ENCODE measurements at places on chromosomes 1 and 21.

DNA sequence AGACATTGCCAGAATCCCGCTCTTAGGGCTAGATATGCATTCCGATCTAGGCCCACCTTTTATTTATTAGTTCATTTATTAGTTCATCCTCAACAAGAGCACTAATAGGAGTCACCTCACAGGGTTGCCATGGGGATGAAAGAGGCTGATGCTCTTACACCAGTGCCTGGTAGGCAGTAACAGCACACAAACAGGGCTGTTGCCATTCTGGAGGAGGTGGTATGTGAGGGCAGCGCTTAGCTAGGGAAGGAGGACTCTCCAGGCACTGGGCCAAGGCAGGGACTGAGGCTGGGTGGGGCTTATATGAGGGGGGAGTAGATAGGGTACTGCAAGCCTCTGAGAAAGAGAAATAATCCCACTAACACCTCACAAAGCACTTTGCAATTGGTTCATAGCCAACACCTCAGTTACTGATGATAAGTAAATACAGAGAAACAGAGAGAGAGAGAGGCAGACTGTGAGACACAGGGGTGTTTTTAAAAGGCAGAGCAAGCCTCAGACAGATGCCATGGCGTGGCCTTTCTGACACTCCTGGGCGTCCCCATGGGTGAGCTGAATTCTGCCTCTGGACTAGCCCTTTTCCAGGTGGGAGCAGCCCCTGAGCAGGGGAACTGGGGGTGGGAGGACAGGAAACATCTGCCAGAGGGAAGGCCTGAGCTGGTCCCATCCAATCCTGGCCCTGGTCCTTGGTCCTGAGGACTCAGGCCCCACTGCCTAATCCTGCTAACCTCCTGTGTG is 5.9 kb downstream of the FCGR2A start:
- DNase-seq = no peak

DNA sequence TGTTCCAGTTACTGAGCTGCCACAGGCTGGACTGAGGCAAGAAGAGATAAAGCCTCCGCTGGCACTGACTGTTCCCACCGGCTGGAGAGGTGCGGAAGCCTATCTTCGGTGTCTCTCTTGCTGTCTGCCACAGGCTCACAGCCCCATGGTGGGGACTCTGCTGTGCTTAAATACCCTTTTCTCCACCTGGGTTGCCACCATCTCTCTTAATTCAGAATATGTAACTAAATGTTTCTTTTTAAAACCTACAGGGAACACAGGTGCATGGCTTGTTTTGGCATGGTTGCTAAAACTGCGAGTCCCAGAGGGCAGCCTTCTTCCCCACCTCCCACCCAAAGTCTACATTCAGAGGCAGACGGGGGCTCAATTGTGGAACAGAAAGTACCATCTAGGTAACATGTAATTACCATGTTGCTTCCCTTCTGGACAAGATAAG is 8.1 kb upstream of the LBR start:
- no peak for DNase-seq

- no peak for DNase-seq
Observed at GRCh38 chr1:42700006-42700405, 17.8 kb downstream of the YBX1 start.

GRCh38 chr1:28516518-28516956 is 10.7 kb downstream of the RCC1 start:
- no peak for DNase-seq

DNA sequence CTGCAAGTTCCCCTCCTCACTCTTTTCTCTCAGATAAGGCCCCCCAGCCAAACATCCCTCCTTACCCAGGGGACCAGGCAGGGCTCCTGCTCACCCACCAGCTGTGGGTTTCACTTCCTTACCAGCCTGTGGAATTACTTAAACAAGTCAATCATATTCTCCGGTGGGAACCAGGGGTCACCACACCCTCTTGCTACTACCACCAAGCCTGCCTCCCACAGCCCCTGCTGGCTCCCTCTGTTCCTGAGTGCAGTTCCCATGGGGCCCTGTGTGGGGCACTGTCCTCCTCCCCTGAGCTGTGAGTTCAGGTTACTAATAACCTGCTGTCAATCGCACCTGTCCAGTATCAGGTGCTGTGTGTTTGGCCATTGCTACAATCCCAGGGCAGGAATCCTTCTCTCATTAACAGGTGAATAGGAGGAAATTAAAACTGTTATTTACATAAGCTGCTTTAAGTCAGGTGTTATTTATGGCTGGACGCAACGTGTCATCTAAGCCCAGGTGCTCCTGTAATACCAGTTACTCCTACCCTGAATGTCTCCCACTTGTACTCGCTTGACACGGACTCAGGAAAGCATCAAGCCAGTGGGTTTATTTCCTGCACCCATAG is 53.1 kb upstream of the LBR start:
- no peak for DNase-seq

GRCh38 chr1:9235560-9235959 is 986 bp downstream of the H6PD start:
- no peak for DNase-seq

GRCh38 chr1:103561643-103562395 is 9.6 kb upstream of the AMY2B start:
- no peak for DNase-seq

GRCh38 chr1:56375326-56375804 is 204.0 kb downstream of the PLPP3 start:
- no peak for DNase-seq

GRCh38 chr1:203173566-203173965 is 2.1 kb downstream of the MYBPH start:
- no peak for DNase-seq

DNA sequence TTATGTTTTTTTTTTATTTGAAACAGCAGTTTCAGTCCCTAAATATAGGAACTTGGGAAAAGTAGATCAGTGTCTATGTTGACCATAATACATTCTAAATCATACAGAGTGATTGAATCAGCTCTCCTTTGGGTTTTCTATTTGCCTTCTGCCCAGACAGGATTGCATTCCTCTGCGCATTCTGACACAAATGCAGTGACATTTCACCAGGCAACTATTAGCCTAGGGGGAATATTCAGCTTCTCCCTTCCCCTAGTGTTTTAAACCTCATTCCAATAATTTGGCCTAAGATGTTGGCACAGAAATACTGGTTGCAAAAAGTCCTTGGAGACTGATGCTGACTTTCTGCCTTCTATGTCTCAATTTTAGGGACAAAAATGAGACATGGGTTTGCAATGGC is 172.8 kb downstream of the PTGER3 start:
- no peak for DNase-seq

GRCh38 chr1:234610061-234610665 is at the start of gene IRF2BP2:
Gene IRF2BP2, minus strand, starts transcription at chr1:234610178. Its CDS starts 684 bp downstream, at chr1:234609494.
- DNase-seq = peak; percentile 41

DNA sequence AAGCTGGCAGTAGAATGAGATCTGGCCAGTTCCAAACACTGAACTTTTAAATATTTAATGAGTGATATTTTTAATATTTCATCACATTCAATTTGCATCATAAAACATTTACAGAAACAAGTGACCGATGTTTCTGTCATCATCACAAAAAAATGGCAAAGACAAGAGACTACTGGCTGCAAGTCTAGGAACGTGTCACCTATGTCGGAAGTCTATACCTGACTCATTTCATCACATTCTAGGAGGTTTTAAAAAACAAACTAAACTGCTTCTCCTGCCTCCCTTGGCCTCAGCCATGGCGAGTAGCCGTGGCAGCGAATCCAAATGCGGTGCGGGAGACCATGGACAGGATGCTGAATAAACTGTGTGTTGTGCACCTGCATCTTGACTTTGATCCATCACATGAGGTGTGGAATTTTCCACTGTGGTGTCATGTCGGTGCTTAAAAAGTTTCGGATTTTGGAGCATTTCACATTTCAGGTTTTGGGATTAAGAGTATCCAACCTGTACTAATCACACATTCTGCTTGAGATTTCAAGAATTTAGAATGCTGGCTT is 43.1 kb downstream of the CLSTN1 start:
- no peak for DNase-seq

- no peak for DNase-seq
Observed at GRCh38 chr1:117985239-117985638, 55.7 kb downstream of the WDR3 start.

DNA sequence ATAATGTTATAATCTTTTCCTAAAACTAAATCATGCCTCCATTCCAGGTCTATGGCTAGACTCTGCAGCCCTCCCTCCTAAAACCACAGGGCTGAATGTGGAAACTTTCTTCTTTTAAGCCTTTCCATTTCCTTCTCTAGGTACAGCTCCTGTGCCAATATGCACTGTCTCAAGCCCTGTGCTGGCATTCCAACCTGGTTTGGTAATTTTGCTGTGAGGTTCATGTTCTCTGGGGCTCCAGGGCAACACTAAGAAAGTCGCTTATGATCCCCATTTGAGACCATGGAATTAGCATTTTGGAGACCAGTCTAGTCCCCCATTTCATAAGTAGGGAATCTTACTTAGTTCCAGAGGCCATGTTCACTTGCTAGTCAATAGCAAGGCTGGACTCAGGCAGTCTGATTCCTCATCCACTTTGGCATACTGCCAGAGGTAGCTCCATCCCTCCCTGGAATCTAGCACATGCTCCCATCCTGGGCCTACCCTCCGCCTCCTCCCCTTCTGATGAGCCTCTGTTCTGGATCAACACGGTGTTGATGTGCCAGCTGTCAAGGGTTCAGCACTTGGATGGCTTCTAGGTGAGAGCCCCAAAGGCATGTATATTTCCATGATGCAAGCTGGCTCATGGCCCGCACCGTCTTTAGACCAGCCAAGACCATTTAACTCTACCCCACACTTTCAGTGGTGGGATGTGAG is 36.5 kb downstream of the ZMYND12 start:
- DNase-seq = no peak

- peak; percentile 42 for DNase-seq
Observed at GRCh38 chr1:108692724-108693655, 880 bp downstream of the PRPF38B start.

- no peak for DNase-seq
Observed at GRCh38 chr1:97277891-97278654, 556.5 kb downstream of the PTBP2 start.

DNA sequence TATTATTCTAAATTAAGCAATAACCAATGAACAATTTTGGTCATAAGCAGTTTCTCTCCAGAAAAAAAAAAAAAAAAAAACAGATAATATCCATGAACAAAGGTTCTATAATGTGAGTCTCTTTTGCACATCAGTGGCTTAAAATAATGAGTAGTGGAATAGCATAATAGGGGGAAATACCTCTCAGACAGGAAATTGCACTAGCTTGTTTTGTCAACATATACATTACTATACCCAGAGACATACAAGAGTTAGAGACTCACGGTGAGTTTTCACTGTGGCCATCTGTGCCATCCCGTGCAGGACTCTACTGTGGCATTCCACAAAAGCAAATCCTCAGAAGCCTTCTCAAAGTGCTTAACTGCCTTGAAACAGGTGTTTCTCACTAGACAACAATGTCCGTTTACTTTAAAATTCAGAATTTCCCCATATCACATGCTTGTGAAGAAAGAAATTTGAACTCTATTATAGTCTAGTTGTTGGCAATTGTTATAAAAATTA is 697.9 kb downstream of the USP25 start:
- no peak for DNase-seq

GRCh38 chr1:117569856-117570255 is 36.0 kb upstream of the TENT5C start:
- DNase-seq = no peak

DNA sequence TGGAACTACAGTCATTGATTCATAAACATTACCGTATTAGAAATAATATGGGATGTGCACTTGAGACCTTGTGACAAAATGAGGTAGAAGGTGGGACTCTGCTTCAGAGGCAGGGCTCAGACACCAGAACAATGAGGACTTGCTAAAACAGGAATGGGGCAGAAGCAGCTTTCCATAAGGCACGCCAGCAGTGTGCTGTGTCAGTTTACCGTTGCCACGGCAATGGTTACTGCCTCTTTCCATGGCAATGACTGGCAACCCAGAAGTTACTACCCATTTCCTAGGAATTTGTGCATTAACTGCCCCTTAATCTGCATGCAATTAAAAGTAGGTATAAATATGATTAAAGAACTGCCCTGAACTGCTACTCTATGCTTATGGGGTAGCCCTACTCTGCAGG is 169.0 kb downstream of the CHRM3 start:
- DNase-seq = no peak

GRCh38 chr1:205575294-205575885 is 56.4 kb downstream of the ELK4 start:
- no peak for DNase-seq

- DNase-seq = no peak
Observed at GRCh38 chr1:89464008-89464407, 60.6 kb upstream of the LRRC8B start.

GRCh38 chr1:242828199-242828598 is 303.7 kb upstream of the PLD5 start:
- DNase-seq = no peak

DNA sequence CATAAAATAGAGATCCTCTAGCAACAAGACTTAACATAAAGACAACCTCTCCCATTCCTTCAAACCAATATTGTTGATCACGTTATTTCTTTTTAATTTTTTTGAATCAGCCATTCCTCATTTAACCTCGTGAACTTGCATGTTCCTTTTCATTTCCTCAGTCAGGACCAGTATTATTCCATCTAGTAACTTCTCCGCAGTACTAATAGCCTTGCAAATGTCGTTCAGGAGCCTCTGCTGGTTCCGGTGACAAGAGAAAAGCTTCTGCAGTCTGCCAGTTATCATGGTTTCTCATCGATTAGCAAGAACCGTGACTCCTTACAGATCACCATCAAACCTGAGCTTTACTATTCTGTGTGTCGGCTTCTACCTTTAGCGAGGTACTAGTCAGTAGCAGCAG is 3.0 kb downstream of the APP start:
- DNase-seq = no peak

- no peak for DNase-seq
Observed at GRCh38 chr1:10635992-10636391, 160.5 kb downstream of the CASZ1 start.

GRCh38 chr1:95451054-95451453 is 217.0 kb downstream of the RWDD3 start:
- DNase-seq = no peak

DNA sequence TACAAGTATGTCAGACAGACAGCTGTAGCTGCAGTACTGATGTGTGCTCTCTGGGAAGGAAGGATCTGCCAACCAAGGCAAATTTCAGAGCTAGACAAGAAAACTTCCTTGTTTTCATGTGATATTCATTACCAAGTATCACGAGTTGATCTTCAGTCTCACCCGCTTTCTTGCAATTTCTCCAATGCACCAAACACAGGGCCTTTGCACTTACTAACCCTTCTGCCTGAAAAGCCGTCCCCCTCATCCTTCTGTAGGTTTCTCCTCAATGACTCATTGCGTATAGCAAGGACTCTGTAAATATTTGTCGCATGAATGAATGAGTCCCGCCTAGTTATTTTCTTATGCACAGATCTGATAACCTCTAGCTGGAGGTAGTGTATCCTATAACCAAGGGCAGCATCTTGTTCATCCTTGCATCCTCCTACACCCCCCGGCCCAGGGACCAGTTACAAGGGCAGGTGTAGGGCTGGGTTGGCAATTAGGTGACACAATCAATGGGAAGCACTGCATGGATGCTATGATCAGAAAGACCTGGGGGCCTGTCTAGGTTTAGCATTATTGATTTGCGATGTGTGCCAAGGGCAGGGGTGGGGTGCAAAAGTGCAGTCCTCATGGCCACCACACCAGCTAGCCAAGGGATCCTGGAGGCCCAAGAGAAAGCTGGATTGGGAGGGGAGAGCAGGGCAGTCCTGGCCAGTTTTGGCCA is 51.4 kb upstream of the GPR157 start:
- no peak for DNase-seq

Data from stimulated activated CD8-positive, alpha-beta memory T cell treated with anti-CD3 and anti-CD28 coated beads, Interleukin-4, amount 100 ng/mL, for 4 hours (primary cell).